Esophagus muscularis mucosa (tissue), 4 donors: ENCODE measurements at places on chromosomes 4 and X.

GRCh38 chr4:48565362-48566033 lies 75.4 kb downstream of the ZAR1 start:
- DNase-seq: no peak

GRCh38 chr4:34486461-34487363 lies 1757.6 kb downstream of the ARAP2 start:
- no peak for DNase-seq

- DNase-seq: no peak
These were observed 27.1 kb downstream of the KCTD8 start for GRCh38 chr4:44421330-44422065.

- DNase-seq: no peak
These were observed 19.9 kb upstream of the MXD4 start for GRCh38 chr4:2281575-2282343.

DNA sequence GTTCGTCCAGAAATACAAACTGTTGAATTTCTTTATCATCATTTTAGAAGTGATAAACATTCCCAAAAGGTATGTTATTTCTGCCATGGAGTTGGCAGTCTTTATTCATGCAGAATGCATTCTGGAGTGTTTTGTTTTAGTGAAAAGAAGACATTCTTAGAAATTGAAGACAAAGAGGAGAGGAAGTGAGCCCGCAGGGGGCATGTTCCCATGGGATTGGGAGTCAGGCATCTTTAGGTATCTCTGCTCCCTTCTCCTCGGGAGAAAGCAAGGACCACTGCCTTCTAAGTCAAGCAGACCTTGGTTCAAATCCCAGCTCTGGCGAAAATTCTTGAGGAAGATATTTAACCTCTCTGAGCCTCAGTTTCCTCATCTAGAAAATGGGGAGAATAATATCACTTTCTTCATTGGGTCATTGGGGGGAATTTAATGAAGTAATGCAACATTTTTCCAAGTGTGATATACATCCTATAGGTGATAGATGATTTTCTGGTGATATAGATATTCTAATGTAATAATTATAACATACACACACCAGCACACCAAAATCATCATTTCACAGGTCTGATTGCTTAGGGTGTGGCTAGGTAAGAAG lies 26.5 kb upstream of the CHRNA9 start:
- DNase-seq: no peak
